Activated CD4-positive, alpha-beta T cell treated with anti-CD3 and anti-CD28 coated beads, Interleukin-2, amount 50 U/mL, for 24 hours (primary cell): ENCODE measurements at places on chromosomes 2 and 18.

- DNase-seq: no peak
Measured at GRCh38 chr18:37346048-37346447, 219.6 kb downstream of the CELF4 start.

DNA sequence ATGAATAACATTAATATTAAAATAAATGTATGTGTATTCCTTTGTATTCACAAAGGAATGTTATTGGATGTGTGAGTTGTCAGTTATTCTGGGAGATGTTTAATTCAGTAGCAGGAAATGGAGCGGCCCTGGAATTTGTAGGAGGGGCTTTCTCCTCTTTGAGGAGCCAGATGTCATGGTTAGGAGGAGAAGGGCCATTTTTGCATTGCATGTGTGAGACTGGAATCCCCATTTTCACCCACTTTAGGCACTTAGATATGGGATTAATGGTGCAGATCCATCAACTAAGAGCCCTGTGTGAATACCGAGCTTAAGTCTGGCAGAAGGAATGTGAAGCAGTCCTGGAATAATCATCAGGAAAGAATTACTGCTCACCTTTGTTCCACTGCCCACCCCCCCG, 439.2 kb downstream of the PARD3B start:
- no peak for DNase-seq

GRCh38 chr2:68206793-68207192, 45.5 kb downstream of the PPP3R1 start:
- no peak for DNase-seq

GRCh38 chr2:133841900-133842299, 273.6 kb upstream of the NCKAP5 start:
- no peak for DNase-seq

GRCh38 chr2:61704364-61704763, 149.5 kb downstream of the FAM161A start:
- DNase-seq: no peak

- no peak for DNase-seq
Measured at GRCh38 chr2:96159084-96159830, 14.0 kb upstream of the DUSP2 start.
